ENCODE measurements at places on chromosomes 1 and 21.

DNA sequence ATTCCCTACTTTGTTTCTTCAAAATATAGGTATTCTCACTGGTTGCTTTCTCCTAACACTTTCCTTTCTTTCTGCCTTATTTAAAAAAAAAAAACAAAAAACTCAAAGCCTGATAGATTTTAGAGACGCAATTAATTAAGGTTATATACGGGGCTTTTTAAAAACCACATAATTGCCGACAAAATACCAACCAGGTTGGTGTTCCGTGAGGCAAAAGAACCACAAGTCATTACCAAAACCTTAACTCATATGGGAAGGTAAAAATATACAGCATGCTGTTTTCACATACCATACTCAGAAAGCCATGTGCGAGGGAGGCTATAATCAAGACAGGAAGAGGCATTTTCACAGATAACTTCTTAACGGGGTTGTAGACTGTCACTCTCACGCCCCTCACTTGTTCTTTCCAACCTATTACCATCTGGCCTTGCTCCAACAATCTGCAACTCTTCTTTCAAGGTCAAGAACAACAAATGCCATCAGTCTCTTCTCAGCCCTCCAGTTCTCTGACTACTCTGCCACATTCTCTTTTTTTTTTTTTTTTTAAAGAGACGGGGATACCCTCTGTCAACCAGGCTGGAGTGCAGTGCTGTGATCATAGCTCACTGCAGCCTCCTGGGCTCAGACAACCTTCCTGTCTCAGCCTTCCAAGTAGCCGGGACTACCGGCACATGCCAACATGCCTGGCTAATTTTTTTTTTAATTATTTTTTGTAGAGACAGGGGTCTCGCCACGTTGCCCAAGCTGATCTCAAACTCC is 102.6 kb downstream of the APP start:
- no peak for DNase-seq

DNA sequence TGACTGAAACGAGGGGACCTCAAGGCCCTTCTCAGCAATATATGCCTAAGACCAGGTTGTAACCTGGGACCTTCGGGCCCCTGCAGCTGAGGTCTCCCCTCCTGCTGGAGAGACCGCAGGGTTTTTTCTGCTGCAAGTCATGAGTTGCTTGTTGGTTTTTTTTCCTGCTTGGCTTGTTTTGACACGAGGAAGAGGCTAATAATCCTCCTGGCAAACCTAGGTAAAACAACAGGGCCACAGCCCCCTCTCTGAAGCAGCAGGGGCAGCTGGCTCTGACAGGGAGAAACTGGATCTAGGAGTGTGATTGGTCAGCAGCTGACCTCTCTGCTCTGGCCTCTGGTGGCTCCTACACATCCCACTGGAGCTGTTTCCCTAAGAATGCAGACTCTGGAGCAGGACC is 69.0 kb downstream of the CD34 start:
- DNase-seq: no peak

DNA sequence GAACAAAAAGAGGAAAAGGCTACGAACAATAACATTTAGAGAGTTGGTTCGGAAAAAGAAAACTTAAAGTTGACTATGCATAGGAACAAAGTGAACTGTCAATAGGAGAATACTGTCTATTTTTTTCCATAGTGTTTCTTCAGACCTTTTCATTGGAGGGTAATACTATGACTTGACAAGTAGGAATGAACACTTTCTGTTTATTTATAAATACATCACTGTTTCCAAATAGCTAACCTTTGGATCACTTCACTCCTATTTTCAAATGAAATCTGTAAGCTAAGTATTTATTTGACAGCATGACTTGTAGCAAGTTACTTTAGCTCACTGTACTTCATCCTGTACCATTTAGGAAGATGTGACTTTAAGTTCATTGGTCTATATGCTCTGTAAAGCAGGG is 221.3 kb downstream of the COL24A1 start:
- no peak for DNase-seq

GRCh38 chr1:16175610-16176553 is 20.0 kb upstream of the EPHA2 start:
- no peak for DNase-seq

All from activated CD4-positive, alpha-beta T cell treated with anti-CD3 and anti-CD28 coated beads for 1 hour (primary cell).